Amniotic epithelial cell (primary cell): ENCODE measurements at places on chromosomes 3 and 15.

DNA sequence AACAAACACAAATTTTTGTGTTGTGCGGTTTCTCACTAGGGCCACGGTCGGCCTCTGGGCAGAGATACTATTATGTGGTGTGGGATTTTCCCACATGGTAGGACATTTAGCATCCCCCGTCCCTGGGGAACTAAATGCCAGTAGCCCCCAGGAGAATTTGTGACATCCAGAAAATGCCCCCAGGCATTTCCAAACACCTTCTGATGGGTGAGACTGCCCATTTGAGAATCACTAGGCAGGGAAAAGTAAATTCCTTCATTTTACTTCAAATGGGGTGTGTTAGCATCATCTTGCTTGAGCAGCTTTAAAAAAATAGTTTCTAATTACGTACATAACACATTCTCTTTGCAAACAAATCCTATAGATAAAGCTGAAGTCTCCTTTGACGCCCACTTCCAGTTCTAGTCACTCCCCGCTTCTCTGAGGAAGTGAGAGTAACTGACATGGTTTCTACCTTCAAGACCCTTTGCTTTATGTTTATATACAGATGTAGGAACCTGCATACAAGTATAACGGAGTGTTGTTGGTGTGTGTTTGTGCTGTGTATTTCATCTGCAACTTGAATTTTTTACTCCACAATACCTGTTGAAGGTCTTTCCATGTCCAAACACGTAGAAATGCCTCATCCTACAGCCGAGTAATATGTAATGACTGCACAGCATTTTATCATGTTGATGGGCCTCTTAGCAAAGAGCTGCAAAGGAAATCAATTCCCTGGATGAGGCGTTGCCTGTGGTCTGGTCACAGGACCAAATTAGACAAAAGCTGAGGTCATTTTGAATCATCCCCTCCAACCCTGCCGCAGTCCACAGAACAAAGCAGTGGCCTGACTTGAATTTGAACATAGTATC, 31.4 kb upstream of the ZBTB38 start:
- DNase-seq: peak; percentile 81

- no peak for DNase-seq
Measured at GRCh38 chr3:191372122-191372521, 41.8 kb upstream of the UTS2B start.

GRCh38 chr3:183108001-183108449, 8.7 kb upstream of the MCCC1 start:
- no peak for DNase-seq

- no peak for DNase-seq
Measured at GRCh38 chr3:13045241-13045903, 27.9 kb downstream of the IQSEC1 start.

DNA sequence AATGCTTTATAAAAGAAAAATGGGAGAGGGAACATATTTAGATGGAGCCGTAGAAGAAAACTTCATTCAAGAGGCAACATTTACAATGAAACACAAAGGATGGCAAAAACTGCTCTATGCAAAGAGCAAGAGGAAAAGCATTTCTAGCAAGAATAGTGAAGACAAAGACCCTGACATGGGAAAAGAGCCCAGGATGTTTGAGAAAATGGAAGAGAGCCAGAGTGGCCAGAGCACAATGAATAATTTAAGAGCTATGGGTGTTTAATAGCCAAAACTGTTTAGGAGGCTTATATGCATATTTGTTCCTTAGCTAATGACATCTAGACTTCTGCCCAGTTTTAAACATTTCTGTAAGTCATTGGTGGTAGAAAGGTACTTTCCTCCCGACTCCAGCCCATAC, 25.4 kb upstream of the SEMA6D start:
- no peak for DNase-seq

GRCh38 chr3:37652851-37653250, 208.8 kb upstream of the CTDSPL start:
- no peak for DNase-seq

GRCh38 chr3:190322604-190323245, 479 bp upstream of the CLDN1 start:
- peak; percentile 63 for DNase-seq

DNA sequence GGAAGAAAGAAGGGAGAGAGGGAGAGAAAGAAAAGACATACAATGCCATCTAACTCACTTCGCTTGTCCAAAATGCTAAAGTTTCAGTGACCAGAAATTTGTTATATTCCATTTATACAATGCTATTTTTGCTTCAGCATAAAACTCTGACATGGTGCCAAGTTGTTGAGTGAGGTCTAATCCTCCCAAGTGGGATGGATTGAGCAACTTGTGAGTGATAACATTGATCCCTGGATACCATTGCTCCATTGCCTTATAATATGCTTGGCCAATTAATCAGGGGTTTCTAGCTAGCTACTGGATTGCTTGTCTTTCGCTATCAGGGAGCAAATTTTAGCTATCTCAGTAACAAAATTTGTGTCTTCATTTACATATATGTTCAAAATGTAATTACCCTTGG, 615.6 kb upstream of the DPPA4 start:
- DNase-seq: peak; percentile 74

DNA sequence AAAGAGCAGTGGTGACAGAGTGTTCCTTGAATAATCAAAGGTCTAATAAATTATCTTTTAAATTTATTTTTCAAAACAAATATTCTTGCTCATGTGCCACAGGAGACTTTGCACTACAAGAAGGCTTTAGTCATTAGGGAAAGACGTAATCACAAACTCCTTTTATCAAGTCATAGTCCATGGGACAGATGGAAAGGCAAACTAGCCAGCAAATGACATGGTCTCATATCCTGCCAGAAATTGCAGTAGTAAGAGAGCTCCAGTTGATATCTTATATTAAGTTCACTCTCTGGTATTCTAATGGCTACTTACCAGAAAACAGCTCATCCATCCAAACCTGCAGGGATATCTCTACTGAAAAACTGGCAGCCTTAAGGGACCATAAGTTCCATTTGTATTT, 225.0 kb upstream of the TP63 start:
- no peak for DNase-seq

DNA sequence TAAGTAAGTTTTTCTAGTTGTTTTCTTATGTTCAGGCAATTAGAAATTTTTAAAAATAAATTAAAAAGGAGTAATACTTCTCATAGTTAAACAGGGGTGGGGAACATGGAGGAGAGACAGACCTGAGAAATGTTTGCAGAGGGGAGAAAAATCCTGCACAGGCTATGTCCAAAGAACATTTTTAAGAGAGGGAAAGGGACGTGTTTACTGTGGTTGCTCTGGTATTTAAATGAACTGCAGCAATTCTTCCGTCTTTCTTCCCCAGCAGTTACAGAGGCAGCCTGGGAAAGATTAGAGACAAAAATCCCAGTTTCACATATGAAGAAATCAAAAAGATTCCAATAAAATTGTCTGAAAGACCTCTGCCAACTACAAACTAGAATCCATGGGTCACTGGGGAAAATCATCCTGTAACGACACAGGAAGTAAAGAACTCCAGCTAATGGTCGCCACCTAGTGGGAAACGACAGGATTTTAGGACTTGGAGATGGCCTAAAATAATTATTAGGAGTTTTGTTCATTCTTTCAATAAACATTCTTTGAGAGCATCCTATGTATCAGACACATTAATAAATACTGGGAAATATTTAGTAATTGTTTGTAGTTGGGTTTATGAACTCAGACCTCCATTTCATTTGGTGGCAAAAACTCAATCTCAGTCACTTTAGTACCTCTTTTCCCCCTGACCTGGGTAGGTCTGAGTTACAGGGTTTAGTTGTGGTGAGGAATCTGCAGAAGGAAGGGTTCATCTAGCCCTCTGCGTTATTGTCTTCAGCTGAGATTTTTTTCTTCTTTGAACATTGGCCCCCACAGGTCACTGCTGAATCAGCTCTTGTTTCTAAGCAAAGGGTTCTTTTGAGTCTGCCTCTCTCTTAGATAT, 69.9 kb upstream of the GOLIM4 start:
- peak; percentile 63 for DNase-seq

- no peak for DNase-seq
Measured at GRCh38 chr3:98628317-98628716, 34.9 kb upstream of the CPOX start.
